ENCODE measurements at places on chromosomes 12 and 14.
A peak's percentile ranks its signal among the peaks of the same experiment; 100 is the strongest.

GRCh38 chr12:107684990-107685359, 624 bp upstream of the PWP1 start:
- DNase-seq = peak; percentile 23

DNA sequence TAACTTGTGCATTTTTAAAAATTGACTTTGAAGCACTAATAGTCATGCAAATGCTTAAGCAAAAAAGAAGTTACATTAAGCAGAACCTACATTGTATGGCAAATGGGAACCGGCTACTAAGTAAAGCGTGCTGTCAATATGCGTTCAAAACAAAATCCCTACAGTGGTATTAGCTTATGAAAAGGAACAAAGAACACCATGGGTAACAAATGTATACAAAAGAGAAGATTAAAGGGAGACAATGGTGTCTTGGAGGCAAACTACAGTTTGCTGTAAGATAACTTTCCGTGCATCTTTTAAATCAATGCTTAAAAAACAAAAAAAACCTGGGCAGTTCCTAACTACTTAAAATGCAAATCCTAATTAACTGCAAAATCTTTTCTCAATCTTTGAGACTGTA, 10.5 kb downstream of the CDK2AP1 start:
- DNase-seq = no peak

DNA sequence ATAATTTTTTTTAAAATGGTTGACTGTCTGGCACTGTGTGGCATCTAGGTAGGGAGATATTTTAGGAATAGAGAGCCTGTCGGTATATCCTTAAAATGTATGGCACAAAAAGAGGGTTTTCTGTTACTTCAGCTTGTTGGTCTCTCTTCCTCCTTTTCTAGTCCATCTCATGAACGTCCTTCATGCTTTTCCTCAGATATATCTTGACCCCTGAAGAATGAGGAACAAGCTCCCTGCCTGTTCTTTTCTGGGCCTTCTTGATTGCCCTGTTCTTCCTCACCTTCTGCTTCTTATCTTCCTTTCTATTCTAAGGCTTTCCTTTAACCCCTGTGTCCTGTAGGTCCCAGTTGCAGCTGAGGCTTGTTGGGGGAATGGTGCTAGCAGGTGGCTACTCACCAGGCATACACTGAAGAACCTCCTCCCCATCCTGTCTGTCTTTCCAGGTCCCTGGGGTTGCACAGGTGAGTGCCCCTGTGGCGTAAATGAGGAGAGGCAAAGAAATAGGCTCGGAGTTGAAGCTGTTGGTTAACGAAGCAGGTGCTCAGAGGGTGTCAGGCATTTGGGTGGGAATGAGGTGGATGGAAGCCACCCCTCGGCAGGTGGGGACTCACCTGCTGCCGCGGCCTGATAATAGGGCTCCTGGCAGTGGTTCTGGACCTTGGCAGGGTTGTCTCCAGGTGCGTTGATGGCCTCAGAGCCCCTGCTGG, 7.2 kb upstream of the C1R start:
- DNase-seq = no peak

DNA sequence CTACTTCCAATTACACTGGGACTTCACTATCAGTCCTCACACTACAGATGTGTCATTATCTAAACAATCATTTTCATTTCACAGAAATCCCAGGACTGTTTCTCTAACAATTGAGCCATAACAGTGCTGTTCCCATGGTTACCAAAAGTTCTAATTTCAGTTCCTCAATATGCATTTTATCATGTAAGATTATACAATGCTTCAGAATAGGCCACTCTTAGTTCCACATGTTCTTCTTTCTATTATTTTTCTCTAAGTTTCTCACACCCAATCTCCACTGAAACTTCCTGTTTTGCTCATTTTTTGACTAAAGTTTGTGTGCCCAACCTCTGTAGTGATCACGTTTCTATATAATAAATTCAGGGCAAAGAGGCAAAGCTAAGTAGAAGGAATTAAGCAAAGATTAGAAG, 185.8 kb downstream of the DUSP6 start:
- DNase-seq = no peak

GRCh38 chr14:69266572-69267345, 6.8 kb downstream of the GALNT16 start:
- DNase-seq = no peak

DNA sequence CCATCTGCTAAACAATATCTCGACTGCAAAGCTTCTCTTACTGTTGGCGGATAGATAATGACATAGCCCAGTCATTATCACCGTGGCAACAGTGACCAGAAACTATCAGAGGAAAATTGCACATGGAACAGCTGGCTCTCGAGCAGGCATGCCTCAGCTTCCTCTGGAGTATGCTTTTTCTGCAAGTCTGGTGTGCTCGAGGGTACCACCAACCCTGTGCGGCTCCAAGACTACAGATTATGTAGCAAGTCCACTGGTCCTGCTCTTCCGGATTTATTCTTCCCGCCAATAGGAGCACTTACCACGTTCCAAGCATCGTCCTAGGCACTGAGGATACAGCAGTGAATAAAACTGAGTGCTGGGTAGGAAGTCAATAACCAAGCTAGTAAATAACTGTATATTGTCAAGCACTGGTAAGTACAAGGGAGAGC, 1.4 kb upstream of the GLRX5 start:
- no peak for DNase-seq

GRCh38 chr12:110200124-110200417, 75.9 kb downstream of the IFT81 start:
- no peak for DNase-seq

DNA sequence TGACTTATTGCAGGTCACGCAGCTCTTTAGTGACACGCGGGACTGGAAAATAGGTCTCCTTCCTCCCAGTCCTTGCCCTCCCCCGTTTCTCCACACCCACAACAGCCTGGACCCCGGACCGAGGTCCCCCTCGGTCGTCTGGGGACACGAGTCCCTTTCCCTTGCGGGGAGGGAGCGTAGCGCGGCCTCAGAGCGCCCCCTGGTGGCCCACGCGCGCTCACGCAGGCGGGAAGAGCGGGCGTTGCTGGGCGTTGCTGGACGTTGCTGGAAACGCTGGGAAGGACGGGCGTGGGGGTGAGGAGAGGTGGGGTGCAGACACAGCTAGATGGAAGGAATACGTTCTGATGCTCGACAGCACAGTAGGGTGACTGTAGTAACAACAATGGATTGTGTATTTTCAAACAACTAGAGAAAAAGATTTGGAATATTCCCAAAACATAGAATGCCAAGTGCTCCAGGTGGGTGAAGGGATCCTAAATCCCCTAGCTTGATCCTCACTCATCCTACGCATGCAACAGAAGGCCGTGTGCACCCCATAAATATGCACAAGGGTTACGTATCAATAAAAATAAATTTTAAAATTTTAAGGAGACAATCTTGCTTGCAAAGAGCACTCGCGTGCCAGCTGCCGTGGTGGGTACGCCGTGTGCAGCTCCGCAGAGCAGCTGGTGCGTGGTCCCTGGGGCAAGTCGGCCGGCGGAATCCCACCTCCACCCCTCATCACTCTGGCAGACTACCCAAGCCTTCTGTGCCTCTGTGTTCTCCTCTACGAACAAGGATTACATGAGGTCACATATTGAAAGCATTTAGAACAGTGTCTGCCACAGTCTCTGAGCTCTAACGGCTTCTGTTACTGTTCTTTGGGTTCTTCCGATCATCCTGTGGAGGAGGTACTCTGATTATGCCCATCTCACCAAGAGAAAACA, 87.4 kb downstream of the B4GALNT3 start:
- DNase-seq = no peak

GRCh38 chr12:132238884-132239283, 90.5 kb downstream of the GALNT9 start:
- DNase-seq = no peak

GRCh38 chr14:98808494-98809407, 463.2 kb downstream of the BCL11B start:
- no peak for DNase-seq

DNA sequence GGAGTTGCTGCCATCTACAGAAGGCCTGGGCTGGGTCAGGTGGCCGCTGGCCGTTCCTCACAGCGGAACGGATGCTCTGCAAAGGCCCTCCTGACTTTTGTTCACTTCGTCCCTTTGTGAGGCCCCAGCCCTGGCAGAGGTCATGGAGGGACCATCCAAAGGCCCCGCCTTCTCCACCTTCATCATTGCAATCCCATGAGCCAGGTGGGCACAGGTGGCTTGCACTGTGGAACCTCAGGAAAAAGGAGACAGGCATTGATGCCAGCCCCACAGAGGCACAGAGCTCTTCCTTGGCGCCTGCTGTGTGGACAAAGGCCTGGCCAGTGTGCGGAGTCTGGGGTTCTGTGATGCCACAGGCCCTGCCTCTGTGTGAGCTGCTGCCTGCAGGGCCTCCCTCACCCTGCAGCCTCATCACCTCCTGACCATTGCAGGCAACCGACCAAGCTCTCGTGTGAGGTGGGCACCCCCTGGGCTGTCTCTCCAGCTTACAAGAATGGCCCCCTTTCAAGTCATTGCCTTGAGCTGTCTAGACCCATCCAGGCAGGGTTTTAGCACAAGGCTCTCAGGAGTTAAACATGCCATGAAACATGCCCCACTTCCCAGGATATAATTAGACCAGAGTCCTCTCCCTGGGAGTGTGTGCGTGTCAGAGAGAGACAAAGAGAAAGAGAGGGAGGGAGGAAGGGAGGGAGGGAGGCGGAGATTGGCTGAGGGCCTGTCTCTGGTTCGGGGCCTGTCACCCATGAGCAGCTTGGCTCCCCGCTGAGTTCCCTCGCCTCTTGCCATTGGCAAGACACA, 19.3 kb downstream of the NFKBIA start:
- DNase-seq = peak; percentile 76

DNA sequence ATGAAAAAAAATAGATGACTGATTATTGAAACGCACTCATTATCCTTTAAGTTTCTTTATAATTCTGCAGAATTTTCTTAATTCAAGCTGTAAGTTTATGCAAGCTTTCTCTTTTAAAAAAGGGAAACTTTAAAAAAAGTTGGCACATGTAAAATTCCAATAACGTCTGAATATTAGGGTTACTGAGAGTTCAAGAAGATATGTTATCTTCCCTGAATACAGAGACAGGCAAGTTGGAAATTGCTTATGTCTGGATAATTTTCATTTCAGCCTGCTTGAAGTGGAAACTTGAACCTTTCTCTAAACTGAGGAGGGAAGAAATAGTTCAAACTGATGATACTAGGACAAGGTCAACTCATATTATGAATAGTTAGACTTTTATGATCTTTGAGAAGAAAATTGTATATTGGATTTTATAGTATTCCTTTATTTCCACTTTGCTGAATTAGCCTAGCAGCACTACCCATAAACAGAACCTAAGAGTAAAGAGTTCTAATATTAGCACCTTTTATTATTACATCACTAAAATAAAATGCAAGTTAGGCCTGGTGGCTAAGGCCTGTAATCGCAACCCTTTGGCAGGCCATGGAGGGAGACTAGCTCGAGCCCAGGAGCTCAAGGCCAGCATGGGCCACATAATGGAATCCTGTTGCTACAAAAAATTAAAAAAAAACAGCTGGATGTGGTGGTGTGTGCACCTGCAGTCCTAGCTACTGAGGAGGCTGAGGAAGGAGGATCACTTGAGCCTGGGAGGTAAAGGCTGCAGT, 288.0 kb downstream of the TRHDE start:
- no peak for DNase-seq

DNA sequence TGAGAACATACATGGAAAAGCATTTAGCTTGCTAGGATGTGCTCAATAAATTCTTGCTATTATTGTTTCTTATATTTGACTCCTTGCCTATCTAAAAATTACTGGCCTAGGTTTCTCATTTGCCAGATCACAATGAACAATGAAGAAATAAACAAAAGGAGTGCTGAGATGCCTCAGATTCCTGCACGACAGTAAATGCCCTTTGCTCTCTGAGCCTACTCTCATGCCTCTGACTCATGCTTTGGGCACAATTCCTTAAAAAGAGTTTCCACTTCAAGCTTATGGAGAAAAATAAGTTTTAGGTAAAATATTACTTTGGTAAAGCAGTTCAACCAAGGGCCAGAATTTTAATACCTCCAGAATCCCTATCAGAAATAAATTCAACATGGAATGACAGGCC, 30.9 kb downstream of the GRIN2B start:
- peak; percentile 84 for DNase-seq

GRCh38 chr12:125797421-125798175, 732.4 kb downstream of the AACS start:
- DNase-seq = peak; percentile 16

DNA sequence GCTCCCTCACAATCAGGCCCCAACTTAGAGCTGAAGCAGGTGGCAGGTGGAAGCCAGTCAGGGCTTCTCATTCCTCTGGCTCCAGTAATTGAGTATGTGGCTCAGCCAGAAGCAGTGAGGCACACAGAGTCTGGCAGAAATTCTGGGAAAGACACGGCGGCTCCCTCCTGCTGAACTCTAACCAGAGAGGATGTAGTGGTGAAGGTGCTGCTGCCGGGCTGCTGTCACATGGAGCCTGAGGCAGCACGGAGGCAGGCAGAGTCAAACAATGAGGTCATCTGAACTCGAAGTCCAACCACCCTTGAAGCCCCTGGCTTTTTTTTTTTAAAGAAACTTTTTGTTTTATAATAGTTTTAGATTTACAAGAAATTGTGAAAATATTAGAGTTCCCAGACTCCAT, 33.4 kb upstream of the SMOC1 start:
- peak; percentile 37 for DNase-seq

DNA sequence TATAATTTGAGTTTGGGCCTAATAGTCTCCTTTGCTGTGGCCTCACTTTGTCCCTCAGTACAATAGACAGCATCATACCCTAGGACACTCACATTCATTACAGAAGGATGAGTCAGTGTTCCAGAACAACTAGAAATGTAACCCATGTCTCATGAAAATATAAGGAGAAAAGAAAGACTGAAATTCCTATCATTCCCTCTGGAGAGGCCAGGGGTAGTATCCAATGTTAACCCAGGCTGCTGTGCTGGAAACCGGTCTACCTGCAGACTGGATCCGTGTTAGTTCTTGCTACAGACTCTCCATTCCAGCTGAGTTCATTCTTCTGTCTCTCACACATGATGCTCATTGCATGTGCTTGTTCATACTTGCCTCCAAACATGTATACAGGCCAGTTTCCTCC, 75.8 kb upstream of the HOXC13 start:
- no peak for DNase-seq

GRCh38 chr14:20412411-20412810, 890 bp downstream of the TEP1 start:
- DNase-seq = no peak

GRCh38 chr12:114682785-114683708, 928 bp downstream of the TBX3 start:
- DNase-seq = no peak

DNA sequence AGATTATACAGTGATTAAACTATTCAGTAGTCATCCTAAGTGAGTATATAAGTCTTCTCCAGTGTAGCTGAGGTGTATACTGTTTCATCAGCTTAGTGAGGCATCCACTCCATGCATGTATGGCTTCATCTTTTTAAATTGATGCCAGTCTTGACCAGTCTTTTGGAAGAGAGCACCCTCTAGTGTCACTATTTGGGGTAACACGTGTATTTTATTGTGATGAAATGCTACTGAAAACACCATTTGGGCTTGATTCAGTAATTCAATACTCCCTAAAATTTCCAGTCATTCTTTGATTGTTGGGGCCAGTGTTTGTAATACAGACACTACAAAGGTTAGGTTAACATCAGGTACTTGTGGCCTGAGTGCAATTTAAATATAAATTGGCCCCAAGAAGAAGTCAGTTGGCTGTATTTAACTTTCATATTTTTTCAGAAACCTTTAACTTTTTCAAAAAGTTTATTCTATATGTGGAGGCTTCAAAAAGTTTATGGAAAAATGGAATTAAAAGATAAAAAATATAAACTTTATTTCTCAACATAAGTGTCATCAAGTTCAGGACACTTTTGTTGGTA, 35.3 kb downstream of the MIPOL1 start:
- DNase-seq = peak; percentile 18

GRCh38 chr12:56154818-56155217, 2.4 kb downstream of the MYL6B start:
- no peak for DNase-seq

Measured in epithelial cell of proximal tubule (primary cell).